Mononuclear cell (primary cell): ENCODE measurements at places on chromosomes 16 and 17. TPM values are rescaled to one million over a fixed set of nuclear protein-coding genes. Genes with fewer than 3 reads are reported as not detected.

TNK1 gene
- total RNA-seq: 5.5 TPM

NPEPPS gene
- total RNA-seq: 85.8 TPM

PLA2G10 gene
- total RNA-seq: not detected

TRIM72 gene
- 0.10 TPM for total RNA-seq

KRTAP17-1 gene
- not detected for total RNA-seq
